ENCODE measurements at places on chromosomes 13 and 19.

- DNase-seq, result no peak
Observed at GRCh38 chr19:33773704-33774624, 22.7 kb upstream of the KCTD15 start.

- DNase-seq, result no peak
Observed at GRCh38 chr13:105334211-105334610, 1201.3 kb downstream of the EFNB2 start.

DNA sequence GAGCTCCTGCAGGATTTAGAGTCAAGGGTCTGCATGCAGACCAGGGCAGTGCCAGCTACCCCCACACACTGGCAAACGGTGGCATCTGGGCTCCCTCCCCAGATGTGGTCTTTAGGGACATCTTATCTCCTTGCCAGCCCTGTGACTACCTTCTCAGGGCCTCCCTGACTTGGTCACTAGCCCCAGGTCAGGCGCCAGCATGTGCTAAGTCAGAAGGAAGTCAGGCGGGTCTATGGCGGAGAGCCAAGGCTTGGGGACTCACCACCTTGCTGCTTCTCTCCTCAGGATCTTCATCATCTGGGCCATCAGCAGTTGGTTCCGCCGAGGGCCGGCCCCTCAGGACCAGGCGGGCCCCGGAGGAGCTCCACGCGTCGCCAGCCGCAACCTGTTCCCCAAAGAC is 17.6 kb downstream of the CLPTM1 start:
- no peak for DNase-seq

- DNase-seq, result no peak
Observed at GRCh38 chr19:39133431-39134270, 8.1 kb downstream of the PAK4 start.

GRCh38 chr13:31094331-31095015 is 67.2 kb downstream of the HSPH1 start:
- DNase-seq, result no peak

DNA sequence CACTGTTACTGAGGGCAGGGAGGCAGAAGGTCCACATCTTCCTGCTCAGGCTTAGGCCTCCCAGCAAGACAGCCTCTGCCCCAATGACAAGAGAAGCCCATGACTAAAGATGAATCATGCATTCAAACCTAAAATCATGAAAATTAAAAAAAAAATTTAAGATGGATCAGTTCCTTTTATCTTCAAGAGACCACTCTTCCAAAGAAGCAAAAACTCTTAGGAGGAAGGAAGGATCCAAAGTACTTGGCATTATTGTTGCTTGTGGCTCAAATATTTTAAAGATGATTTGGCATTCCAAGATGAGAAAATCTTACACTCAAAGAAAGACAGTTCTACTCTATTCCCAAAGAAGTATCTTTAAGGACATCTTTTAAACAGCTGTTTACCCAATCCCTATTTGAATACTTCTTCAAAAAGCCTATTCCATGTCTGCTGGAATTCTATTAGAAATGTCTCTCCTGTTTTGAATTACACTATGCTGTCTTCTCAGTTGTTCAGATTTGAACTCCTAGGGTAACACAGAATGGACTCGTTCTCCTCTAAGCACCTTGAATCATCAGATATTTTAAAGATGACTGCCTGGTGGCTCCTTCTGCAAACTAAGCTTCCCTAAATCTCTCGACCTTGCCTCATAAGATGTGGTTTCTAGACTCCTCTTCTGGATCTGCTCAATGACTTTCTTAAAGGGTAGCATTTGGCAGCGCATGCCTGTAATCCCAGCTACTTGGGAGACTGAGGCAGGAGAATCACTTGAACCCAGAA is 7.0 kb downstream of the SERP2 start:
- DNase-seq, result no peak

All from stimulated activated CD8-positive, alpha-beta memory T cell treated with anti-CD3 and anti-CD28 coated beads, Interleukin-12 subunit alpha, Interleukin-12 subunit beta, amount 100 ng/mL, for 1 hour (primary cell).